ENCODE measurements at places on chromosomes 5 and 9.

GRCh38 chr5:116557669-116558271 is 16.9 kb downstream of the SEMA6A start:
- DNase-seq, result no peak

GRCh38 chr9:34332076-34332964 is 3.0 kb downstream of the NUDT2 start:
- DNase-seq, result no peak

DNA sequence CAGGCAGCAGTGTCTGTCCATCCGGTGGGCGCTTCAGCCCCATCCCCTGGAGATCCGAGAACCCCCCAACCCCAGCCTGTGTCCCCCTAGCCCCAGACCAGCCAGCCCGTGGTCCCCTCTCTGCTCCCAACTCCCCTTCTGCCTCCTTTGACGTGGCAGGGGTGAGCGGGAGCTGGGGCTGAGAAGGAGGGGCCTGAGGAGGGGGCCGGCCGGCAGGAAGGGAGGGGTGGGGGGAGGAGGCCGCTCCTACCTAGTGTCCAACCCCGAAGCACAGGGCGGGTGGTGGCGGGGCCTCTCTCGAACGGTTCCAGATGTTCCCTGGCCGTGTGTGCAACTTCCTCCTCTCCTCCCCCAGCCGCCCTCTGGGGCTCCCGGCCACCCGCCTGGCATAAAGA is 31.0 kb downstream of the GOLGA2 start:
- DNase-seq, result no peak

GRCh38 chr5:135154197-135154596 is 120.2 kb upstream of the PITX1 start:
- DNase-seq, result no peak

DNA sequence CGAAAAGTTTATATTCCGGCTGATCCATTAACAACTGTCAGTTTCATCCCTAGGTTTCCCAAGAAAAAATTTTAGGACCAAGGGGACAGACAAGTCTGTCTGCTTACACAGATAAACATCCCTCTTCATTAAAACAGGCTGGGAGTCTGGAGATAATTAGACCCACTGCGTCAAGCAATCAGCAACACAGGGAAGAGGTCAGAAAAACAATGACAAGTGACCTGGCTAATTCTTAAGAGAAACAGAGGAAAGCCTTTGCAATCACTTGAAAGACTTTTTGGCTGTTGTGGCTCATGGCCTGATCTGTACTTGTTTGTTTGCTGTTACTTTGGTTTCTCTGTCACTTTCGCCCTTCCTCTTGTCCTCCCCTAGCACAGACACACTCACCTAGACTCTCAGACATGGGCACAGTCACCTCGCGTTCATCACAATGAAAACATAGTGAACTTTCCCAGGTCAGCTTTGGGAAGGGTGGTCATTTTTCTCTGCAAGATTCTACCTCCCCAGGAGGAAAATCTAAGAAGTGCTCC is 2.9 kb upstream of the CCDC192 start:
- no peak for DNase-seq

DNA sequence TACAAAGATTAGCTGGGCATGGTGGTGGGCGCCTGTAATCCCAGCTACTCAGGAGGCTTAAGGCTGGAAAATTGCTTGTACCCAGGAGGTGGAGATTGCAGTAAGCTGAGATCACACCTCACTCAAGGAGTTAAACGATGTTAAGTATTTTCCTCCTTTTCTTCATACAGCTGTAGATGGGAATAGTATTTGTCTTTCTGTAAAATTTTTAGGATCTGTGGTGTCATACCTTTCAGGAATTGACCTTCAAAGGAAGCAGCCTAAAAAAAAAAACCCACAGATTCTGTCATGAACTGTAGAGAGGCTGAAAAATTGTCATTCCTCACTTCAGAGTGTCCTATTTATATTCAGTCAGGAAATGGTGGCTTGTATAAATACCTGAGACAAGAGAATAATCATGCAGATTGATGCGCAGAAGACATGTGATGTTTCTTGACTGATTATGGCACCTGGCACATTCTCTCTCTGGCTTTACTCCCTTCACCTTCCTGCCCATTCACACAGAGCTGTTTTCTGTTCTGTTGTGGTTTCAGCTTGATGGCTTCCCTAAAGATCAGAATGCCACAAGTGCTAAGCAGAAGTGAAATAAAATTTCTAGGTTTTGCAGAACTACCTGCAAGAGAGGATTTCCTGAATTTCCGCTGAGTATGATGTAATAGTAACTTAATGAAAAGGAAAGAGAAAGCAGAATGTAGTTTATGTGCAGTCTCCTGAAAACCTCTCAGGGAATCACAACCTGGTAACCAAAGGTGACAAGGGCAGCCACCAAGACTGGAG is 3.8 kb downstream of the IFNA1 start:
- DNase-seq, result no peak

GRCh38 chr9:27348785-27349697 is 52.1 kb upstream of the EQTN start:
- DNase-seq, result no peak

DNA sequence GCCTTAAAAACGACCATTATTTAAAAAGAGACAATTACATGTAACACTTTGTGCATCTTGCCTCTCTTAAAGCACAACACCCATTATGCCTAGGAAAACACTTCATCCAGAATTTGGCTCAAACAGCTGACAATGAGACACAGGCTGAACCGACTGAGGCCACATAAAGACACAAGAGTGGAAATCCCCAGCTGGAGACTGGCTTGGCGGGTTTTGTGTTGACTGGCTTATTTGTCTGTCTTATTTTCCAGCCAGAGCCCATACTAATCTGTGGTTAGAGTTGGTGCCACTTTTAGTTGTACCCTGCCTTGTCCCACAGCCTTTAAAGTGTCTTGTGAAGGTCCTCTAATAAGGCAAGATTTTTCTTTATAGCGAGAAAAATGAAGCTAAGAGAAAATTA is 21.2 kb downstream of the TRIM14 start:
- no peak for DNase-seq

DNA sequence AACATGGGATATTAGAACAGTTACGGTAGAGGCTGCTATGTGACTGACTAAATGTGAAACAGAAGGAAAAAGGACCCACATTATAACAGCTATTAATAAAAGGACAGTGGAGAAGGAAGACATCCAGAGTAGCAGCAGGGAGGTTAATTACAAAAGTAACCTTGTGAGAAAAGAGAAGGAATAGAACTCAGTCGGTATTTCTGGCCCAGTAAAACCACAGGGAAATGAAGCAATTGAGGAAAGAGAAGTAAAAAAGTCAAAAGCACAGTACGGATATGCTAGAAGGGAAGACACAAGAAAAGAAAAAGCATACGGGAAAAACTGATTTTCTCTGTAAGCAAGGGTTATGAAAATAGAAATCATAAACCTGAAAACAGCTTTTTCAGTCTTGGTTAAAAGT is 164.7 kb downstream of the RFX3 start:
- DNase-seq, result no peak

DNA sequence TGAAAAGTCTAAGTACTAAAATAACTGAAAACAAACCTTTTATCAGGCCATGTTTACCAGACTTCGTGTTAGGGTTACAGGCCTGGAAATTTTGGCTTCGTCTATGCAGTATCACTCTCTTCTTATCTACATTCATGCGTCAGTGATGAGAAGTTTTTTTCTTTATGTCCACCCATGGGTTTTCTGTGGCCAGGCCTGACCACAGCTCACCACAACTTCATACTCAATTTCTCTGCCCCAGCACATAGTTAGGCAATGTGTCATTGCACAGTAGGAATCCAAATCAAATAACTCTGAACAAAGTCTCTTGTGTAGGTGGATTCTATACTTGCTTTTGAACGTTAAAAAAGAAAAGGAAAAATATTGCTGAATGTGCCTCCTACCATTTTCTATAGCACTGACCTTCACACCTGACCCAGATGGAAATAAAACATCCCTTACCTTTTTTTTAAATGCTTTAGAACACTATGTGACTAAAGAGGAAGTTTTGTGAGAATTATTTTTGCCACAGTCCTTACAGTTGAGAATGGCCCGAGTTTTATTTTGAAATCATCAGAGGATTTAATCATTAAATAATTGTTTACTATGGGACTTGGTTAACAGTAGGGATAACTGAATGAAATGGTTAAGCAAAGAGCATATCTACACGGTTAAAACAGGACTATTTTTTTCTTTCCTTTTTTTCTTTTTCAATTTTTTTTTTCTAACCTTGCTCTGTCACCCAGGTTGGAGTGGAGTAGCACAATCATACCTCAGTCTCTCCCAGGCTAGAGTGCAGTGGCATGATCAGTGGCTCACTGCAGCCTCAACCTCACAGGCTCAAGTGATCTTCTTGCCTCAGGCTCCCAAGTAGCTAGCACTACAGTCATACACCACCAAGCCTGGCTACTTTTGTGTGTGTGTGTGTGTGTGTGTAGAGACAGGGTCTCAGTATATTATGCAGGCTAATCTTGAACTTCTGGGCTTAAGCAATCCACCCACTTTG is 1247.0 kb upstream of the ACO1 start:
- no peak for DNase-seq

DNA sequence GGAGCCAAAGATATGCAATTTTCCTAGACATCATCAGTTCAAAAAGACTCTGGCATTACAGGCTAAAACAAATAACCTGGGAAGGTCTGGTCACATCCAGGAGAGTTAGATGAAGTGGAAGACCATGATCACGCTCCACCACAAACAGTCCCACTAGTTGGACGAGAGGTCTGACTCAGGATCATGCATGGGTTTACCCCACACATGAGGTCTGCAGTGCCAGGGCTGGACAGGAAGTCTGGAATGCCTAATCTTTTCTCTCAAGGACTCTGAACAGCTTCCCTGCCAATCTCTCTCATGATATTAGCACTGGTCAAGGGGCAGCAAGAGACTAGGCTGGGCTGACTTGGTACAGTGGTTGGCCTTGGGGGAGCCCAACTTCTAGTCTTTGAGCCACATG is 7.1 kb downstream of the PRUNE2 start:
- no peak for DNase-seq

DNA sequence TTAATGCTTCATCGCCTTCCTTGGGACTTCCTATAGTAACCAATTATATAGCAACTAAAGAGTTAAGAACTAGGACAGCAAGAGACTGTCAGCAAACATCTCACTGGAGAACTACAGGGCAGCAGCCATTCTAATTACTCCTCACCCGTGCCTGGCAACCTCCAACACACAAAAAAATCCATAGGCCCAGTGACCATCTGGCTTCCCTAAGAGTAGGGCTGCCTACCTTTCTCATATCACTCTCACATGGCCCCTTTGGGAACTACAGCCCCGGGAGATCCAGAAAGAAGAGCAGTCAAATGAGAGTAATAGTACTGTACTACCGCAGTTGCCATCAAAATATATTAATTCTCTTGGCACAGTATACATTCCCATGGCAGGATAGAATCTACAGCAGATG is 5.7 kb downstream of the DCAF10 start:
- no peak for DNase-seq

DNA sequence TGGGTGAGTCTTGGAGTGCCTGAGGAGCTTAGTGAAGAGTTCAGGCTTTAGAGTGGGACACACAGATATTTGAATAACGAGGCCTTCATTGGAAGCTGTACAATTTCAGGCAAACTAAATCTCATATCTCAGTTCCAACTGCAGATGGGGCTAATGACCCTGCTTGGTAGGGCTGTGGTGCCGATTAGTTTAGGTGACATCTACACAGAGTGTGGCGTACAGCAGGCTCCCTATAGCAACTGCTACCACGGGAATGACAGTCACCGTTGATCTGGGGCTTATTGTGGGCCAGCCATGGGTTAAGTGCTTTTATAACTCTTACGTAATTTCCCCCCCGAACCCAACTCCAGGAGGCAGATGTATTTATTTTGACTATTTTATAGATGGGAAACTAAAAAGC is 70.8 kb downstream of the FAT2 start:
- DNase-seq, result no peak

DNA sequence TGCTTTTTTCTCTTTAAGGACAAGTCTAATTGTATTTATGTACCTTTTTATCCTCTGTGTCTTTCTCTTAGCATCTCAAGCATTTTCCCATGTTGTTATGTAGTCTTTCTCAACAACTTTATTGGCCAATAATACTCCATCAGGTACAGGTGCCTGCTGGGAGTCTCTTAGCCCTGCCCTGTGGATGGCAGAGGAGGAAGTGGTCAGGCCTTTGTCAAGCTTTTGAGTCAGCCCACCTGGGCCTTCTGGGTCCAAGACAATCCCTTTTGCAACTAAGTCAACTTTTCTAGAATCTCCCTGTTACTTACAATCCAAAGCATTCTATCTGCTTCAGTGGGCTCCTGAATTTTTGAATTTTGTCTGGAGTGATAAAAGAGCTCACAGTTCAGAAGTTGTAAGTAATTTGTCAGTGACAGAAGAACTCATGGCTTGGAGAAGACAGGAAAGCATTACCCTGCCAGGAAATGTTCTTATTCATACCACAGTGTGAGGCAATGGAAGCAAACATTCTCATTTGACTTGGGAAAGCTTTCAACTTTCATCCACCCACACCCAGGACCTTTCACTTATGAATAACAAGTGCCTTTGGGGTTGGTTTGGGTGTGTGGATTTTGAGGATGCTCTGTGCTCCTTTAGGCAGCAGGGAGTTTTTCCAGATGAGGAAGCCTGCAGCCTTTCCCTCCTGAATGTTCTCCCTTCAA is 200.0 kb upstream of the S1PR3 start:
- no peak for DNase-seq

All from activated gamma-delta T cell treated with Interleukin-2 at 50 U/mL for 16 hours (primary cell).